ENCODE measurements at places on chromosomes 4 and X. TPM values are rescaled to one million over a fixed set of nuclear protein-coding genes. Genes with fewer than 3 reads are reported as not detected.

GRCh38 chr4:107008115-107008514 is 28.0 kb downstream of the DKK2 start:
- DNase-seq: no peak

GRCh38 chrX:74015379-74016019 is 288.5 kb upstream of the ZCCHC13 start:
- DNase-seq: peak; percentile 36

The STK32B gene
- 2.4 TPM for total RNA-seq

DNA sequence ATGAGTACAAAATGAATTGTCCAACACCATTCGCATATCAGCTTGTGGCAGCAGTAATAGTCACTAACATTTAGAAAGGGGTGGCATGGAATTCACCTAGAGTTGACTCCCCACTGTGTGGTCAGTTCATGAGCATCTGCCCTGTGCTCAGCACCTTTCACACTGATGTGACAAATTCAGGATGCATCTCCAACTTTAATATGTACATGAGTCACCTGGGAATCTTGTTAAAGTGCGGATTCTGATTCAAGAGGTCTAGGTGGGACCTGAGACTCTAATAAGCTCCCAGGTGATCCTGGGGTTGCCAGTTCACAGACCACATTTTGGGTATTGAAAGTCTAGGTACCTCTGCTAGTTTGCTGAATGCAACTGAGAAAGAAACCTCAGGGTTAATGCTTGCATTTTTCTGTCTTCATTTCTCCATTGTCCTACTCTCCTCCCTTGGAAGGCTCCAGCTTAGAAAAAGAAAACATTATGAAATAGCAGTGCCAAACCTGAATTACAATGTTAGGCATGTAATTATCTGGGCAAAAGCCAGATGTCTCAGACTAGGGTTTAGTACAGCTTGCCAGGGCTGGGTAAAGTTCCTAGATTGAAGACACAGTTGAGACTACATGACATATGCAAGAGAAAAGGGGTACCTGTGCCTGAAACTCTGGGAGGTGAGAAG is 32.7 kb downstream of the TMSB4X start:
- DNase-seq: no peak

The ASMT gene
- total RNA-seq: not detected

- DNase-seq: no peak
Observed at GRCh38 chr4:17010426-17011087, 112.1 kb upstream of the LDB2 start.

- no peak for DNase-seq
Observed at GRCh38 chrX:153057281-153057680, 1.0 kb downstream of the PNMA3 start.

GRCh38 chr4:168924667-168925066 is 85.4 kb downstream of the CBR4 start:
- DNase-seq: no peak

The ZNF732 gene
- total RNA-seq: 0.63 TPM

DNA sequence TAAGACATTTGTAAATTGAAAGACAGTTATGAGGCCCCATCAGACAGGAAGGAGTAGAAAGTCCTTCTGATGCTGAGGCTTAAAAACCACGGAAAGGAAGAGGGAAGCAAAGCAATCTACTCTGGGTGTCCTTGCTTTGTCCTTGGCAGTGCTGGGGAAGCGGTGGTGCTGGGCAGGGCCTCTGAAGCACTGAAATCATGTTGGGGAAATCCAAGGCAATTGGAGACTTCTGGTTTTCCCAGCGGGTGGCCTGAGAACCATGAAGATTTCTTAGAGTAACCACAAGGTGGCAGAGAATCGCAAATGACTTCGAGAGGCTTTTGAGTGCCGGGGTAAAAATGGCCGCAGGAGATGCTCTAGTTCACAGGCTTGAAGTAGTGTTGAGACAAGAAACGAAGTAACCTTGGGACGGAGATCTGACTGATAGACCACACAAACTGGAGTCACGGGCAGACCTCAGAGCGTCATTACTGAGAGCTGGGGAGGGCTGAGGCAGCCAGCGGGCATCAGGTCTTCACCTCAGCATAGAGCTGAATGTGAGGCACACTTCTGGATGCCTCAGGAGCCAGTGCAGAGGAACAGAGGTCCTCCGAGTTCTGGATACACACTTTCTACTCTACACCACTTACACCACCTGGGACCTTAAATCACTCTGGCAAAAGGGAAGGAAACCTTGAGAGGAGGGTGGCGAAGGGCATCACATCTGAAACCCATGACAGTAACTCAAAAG is 130.7 kb upstream of the GPRIN3 start:
- DNase-seq: peak; percentile 9

DNA sequence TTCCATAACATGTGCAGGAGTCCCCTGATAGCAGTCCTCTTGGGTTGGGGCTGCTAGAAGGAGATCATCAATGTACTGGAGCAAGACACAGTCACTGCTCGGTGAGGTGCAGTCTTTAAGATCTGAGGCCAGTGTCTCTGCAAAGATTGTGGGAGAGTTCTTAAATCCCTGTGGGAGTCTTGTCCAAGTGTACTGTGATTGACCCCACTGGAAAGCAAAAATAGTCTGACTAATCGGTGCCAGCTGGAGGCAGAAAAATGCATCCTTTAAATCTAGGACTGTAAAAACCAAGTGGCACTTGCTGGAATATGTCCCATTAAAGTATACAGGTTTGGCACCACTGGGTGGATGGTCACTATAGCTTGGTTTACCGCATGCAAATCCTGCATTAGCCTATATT is 31.1 kb downstream of the SULT1E1 start:
- no peak for DNase-seq

The VEGFD gene
- total RNA-seq: 1.8 TPM

- no peak for DNase-seq
Observed at GRCh38 chr4:76850010-76850441, 47.9 kb downstream of the SOWAHB start.

Measured in tibial nerve (tissue), 4 donors.